ENCODE measurements at places on chromosomes 1 and 21. TPM values are rescaled to one million over a fixed set of nuclear protein-coding genes. Genes with fewer than 3 reads are reported as not detected.

DNA sequence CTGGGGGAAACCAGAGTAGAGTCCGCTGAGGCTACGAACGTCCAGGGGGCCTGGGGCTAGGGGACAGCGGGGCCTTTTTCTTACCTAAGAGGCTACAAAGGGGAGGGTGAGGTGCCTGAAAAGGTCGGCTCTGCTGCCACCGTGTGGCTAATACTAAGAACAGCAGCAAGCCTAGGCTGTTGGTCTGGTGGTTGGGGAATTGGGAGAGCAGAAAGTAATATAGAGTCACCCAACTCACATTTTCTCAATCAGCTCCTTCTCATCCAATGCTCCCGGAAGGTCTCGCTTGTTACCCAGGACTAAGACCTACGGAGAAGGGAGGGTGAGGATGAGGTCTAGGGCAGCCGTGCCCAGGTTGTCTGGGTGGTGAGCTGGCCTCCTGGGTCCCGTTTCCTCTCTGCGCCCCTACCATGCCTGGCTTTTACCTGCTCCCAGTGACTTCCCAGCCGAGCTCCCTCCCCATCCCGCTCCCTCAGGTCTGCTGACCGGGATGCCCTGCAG, 9.3 kb downstream of the ARL8A start:
- peak; percentile 86 for DNase-seq

The NBPF26 gene
- 8.4 TPM for total RNA-seq

- DNase-seq, result no peak
Observed at GRCh38 chr1:79006564-79006963, at the start of gene ADGRL4. TSS of gene ADGRL4 (minus strand) at chr1:79006730. CDS start at chr1:79006654, 76 bp downstream.

DNA sequence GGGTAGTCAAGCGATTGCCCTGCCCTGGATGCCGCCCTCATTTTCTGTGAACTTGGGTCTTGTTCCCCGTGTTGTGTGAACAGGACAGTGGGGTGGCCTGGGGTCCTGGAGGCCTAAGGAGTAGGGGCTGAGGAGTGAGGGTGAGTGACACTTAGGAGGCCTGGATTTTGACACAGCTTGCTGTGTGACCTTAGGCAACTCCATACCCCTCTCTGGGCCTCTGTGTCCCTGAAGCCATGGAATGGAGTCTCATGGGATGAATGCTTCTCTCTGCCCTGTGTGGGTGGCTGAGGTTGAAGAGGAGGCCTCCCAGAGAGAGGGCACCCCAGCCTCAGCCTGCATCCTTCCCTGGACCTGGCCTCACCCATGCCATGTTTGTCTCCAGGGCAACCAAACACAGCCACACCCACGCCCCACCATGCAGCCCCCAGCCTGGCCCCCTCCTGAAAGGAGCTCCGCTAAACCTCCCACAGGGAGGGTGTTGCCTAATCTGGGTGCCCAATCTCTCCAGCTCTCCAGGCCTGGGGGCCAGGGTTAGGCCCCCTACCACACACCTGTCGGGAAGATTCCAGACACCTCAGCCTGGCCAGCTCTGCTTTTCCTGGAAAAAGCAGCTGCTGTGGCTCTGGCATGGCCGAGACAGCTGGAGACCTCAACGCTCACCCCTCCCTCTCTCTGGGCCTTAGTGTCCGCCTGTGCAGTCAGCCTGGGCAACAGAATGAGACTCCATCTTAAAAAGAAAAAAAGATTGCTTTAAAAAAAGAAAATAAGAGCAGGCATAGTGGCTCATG, 9.9 kb downstream of the MYOM3 start:
- peak; percentile 89 for DNase-seq

The CELA3B gene
- total RNA-seq, result not detected

- no peak for DNase-seq
Observed at GRCh38 chr1:93016171-93016570, 54.9 kb upstream of the DIPK1A start.

The CYYR1 gene
- total RNA-seq, result 48.5 TPM

The TFAP2E gene
- 9.8 TPM for total RNA-seq

The NTMT2 gene
- total RNA-seq, result not detected

DNA sequence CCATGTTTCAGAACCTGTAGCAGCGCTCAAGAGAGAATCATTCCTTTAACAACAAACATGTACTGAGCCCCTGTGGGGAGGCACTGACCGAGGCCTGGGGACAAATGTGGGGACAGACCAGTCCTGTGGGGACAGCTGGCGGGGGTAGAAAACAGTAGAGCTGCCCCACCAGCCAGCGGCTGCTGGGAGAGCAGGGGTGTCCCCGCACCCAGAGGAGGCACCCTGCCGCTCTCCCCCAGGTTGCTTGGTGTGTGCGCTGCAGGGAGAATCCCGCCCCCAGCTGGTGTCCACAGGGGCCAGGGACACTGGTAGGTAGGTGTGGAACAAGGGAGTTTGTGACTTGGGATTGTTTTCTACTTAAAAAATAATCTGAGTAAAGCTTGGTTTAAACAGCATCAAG, 62.1 kb downstream of the ADARB1 start:
- DNase-seq, result no peak

DNA sequence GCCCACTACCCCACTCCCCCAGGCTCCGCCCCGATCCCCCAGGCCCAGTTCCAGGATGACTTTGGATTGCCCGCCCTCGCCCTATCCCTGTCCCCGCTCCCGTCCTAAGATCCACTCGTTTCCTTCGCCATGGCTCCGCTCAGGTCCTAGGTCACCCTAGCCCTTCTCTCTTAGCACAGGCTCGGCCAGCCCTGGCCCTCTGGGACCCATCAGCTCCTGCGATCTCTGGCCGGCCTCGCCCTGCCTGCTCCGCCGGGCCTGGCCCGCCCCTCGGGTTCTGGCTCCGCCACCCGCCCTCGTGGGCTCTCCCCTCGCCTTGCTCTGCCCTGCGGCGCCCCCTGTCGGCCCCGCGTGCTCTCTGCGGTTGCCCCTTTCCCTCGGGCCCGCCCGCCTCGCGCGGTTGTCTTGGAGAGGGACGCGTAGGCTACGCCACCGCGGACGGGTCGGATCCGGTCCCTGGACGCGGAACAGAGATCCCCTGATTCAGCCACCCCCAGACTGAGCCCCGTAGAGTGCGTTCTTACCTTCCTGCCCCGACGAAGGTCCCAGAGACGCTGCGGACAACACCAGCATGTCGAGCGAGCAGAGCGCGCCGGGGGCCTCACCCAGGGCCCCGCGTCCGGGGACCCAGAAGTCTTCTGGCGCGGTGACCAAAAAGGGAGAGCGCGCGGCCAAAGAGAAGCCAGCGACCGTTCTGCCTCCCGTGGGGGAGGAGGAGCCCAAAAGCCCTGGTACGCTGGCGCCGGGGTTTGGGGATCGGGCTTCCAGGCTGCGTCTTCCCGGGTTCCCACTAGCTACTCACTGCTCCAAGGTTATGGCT, at the start of gene LRRC71:
Gene LRRC71, plus strand, starts transcription at position 400 of the 820 bp plus-strand sequence. Its CDS starts 172 bp downstream, at position 572.
- no peak for DNase-seq

DNA sequence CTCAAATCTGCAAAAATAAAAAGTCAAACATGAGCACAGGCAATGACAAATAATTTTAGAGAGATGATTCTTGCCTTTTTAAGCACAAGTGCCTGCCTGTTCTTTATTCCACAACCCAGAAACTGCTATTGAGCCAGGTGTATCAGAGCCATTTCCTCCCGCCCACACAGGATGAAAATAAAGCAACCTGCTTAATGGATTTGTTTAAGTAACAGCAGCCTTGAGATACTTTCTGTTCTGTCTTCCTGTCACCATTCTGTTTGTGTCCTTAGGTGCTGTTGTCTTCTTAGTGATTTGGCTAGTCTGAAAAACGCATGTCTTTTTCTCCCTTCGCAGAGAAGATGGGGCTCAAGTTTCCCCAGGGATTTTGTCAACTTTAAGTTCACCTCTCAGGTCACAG, 11.4 kb downstream of the RPE65 start:
- DNase-seq, result no peak

DNA sequence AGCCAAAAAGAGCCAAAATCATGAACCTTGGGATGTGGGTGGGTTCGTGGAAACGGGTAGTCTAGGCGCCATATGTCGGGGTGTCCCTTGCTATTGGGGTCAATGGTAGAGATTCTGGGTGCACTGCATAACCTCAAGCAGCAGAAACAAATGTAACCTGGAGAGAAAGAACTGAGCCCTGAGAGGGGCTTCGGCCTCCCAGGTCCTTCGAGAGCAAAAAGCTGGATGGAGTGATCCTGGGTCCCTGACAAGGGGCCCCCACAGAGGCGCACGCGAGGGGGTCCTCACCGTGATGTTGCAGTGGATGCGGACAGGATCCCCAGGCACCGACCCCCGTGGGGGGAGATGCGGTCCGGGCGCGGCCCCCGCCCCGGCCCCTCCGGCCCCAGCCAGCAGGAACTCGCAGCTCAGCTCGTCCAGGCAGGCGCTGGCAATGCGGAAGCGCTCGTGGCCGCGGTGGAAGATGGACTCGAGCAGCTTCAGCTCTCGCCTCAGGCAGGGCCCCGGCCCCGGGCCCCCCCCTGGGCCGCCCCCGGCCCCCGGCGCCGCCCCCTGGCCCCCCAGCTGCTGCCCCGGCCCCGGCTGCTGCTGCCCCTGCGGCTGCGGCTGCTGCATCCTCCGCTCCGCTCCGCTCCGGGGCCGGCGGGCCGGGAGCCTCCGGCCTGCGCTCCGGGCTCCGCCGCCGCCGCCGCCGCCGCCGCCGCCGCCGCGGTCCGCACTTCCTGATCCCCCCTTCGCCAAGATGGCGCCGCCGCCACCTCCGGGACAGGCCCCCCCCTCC, at the start of gene UBE2Q1:
Gene UBE2Q1, minus strand, starts transcription at position 724 of the 781 bp plus-strand sequence. Its CDS starts 109 bp downstream, at position 615.
- peak; percentile 40 for DNase-seq

The VWA1 gene
- total RNA-seq, result 0.58 TPM

GRCh38 chr1:179883745-179884138, 1.7 kb downstream of the TOR1AIP1 start:
- DNase-seq, result no peak

The OR2M3 gene
- not detected for total RNA-seq

The CYP4X1 gene
- not detected for total RNA-seq

DNA sequence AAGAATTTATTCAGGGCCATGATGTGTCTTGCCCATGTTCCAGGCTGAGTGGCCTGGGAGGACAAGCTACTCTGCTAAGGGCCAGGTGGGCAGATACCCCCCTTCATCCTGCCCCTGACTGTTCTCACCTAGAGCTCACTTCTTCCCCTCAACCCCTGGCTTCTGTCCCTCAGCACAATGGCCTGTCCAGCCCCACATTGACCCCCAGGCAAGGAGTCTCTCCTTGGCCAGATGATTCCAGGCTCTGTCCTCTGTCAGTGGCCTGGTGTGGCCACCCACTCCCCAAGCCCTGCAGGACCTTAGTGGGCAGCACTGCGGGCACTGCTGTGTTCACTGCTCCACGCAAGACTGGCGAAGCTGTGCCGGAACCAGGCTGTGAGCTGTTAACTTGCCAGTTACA, 460.0 kb downstream of the MATN1 start:
- DNase-seq, result no peak

GRCh38 chr1:231419738-231420298, 2.3 kb downstream of the EGLN1 start:
- DNase-seq, result no peak

The USH2A gene
- total RNA-seq, result not detected

DNA sequence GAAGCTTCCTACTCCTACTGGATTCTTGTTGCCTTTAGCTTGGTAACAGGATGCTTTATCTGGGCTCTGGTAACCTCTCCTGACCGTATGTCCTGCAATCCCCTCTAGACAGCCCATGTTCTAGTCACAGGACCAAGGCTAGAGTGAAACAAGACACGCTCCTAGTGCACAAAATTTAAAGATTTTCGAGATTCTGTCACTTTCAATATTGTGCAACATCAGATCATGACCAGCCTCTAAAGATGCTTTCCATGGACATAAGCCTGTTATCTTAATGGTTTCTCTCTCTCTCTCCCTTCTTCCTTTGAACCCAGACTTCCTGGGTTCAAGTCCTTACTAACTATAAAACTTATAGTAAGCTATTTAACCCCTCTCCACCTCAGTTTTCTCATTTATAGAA, 1.6 kb upstream of the LY9 start:
- DNase-seq, result no peak
